PC-9 (cell line): ENCODE measurements at places on chromosomes 4 and X. TPM values are rescaled to one million over a fixed set of nuclear protein-coding genes. Genes with fewer than 3 reads are reported as not detected.

GRCh38 chr4:176902710-176903323, 110.1 kb upstream of the VEGFC start:
- no peak for DNase-seq

- DNase-seq, result no peak
Measured at GRCh38 chrX:119817130-119817690, 25.8 kb upstream of the RPL39 start.

DNA sequence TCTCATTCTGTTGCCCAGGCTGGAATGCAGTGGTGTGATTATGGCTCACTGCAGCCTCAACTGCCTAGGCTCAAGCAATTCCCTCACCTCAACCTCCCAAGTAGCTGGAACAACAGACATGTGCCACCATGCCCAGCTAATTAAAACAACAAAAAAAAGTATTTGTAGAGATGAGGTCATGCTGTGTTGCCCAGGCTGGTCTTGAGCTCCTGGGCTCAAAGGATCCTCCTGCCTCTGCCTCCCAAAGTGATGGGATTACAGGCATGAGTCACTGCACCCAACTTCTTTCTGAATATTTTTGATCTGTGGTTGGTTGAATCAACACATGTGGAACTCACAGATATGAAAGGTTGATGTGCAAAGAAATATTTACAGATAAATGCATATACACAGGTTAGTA, 18.5 kb upstream of the SEPTIN11 start:
- DNase-seq, result no peak

GRCh38 chr4:100306018-100306417, 115.8 kb upstream of the DDIT4L start:
- no peak for DNase-seq

- no peak for DNase-seq
Measured at GRCh38 chrX:31115398-31115797, 43.6 kb upstream of the FTHL17 start.

The POU4F2 gene
- not detected in 2 replicates for total RNA-seq

DNA sequence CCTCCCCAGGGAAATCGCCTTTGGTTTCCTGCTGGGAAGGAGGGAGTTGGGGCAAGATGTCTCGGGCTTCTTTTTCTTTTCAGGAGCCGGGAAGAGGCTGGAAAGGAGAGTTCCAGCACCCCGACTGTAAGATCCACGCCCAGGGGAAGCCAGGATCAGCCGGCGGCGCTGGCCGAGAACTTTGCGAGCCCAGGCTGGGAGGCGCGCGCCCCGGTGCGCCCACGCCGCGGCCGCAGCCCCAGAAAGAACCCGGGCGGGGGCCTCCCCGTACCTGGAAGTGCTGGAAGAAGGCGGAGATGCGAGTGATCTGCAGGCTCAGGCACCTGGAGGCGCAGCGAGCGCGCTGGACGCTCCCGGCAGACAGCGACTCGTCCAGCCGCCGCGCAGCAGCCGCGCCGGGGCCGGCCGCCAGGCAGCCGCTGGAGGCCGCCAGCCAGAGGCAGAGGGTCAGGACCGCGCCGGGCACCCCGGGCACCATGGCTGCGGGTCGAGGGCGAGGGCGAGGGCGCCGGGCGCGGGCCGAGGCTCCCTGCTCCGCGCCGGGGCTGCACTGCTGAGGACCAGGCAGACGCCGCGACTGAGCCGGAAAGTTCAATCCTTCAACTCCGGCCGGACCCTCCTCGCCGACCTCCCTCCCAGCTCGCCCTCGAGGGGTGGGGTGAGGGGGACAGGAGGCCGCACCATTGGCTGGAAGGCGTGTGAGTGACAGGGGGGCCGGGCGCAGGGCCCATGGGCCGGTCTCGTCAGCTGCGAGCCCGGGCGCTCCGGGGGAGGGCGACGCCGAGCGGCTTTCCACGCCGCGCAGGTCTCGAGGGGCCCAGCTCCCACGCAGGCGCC, at the start of gene ANOS1:
Gene ANOS1 (minus strand): TSS at position 579 of the 837 bp plus-strand sequence. CDS start 101 bp downstream, at position 478.
- no peak for DNase-seq

The MTM1 gene
- 17.4 and 22.9 TPM in 2 replicates for total RNA-seq

DNA sequence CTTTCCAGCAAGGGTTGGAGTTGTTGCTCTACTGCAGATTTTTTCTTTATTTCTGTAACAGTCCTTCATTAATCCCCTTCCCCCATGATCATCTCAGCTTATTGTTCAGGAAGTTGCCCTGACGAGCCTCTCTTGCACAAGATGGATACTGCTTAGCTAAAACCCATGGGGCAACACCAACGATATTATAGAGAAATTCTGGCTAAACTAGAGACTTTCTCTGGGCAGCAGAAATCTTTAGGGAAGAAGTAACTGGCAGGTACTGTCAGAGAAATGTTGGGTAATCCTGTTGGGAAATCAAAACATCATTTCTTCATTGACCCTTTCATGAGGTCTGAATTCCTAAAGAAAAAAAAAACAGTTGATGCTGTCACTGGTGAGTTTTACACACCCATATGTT, 921.3 kb downstream of the NLGN4X start:
- DNase-seq, result no peak

DNA sequence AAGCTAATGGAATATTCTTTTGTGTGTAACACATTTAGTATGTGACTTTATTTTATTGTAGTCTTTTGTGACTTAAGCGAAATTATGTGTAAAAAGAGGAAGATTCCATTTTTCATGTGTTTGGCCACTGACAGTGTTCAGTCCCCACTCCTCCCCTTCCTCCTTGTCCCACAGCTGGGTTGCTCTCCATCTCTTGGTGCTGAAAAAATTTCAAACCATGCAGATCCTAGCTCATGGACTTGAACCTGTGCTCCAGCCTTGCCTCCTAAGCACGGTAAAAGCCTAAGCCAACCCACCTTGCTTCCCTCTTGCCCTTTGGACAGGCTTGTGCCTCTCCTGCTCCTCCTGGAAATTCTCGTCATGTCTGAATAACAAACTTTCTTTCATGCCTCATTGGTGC, 2008.5 kb upstream of the TENM3 start:
- DNase-seq, result no peak

The MAP3K15 gene
- not detected in 2 replicates for total RNA-seq

GRCh38 chr4:84913176-84913575, 53.3 kb downstream of the WDFY3 start:
- no peak for DNase-seq

GRCh38 chr4:119731778-119732177, 103.2 kb upstream of the PDE5A start:
- no peak for DNase-seq

DNA sequence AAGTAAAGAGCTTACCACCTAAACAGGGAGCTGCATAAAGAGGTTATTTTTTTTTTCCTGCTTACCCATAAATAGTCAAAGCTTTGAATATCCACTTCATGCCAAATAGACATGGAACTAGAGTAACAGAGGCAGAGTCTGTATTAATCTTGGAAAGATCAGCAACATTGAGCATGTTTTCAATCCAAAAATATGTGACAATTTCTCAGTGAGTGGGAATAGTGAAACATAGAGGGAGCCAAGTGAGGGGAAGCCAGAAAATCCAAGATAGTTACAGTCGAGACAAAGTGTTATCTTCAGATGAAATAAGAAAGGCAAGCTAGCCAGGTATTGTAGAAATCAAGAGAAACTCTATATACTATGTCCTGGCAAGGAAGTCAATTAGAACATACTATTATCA, 122.3 kb upstream of the TACR3 start:
- no peak for DNase-seq

- no peak for DNase-seq
Measured at GRCh38 chrX:56764975-56765791, 36.1 kb downstream of the NBDY start.

DNA sequence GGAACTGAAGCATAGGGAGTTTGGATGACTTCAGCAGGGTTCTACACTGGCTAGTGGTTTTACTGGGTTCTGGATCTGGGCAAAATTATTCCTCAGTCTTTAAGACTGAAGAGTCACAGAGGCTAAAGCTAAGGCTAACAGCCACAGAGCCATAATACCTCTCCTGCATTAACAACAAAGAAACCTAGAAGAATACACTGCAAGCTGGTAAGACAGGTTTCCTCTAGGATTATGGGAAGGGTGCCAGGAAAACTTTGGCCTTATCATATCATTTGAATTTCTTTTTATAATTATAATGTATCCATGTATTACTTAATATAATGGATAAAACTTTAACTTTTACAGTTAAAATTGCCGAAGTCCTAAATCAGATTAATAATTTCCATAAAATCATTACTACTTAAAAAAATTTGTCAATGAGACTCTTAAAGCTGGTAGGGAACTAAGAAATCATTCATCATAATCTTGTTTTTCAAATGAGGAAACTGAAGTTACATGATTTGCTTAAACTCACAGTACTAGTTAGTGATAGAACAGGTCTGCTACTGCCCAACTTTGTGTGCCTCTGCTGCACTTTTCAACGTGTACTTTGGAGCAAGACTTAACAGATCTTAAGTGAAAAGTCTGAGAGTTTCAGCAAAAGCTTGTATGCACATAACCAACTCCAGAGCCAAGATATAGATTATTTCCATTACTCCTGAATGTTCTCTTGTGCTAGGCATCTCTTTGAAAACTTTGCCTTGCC, 24.2 kb upstream of the PGRMC2 start:
- DNase-seq, result no peak

GRCh38 chrX:7163146-7163677, 15.3 kb upstream of the PUDP start:
- DNase-seq, result no peak

DNA sequence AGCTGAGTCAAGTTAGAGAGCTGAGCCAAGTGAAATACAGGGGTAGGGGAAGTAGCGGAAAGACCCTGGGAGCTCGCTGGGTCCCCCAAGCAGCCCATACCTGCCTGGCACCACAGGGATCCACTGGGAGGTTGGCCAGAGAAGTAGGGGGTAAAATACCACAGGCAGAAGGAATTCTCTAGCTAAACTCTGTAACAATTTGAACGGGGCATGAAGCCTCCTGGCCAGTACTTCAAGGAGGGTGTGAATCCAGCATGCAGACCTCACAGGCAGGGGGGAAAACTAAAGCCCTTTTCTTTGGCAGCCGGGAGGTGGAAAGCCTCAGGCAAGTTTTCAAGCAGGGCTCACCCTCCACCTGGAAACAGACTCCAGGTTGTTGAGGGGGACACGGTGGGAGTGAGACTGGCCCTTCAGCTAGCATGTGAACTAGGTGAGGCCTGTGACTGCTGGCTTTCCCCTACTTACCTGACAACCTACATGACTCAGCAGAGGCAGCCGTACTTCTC, 3.7 kb upstream of the UGT2A1 start:
- no peak for DNase-seq

GRCh38 chrX:22968494-22968893, 31.3 kb upstream of the DDX53 start:
- DNase-seq, result no peak
